Upper lobe of right lung (tissue), 1 donor: ENCODE measurements at places on chromosomes 16 and 17. TPM values are rescaled to one million over a fixed set of nuclear protein-coding genes. Genes with fewer than 3 reads are reported as not detected.
A peak's percentile ranks its signal among the peaks of the same experiment; 100 is the strongest.

DNA sequence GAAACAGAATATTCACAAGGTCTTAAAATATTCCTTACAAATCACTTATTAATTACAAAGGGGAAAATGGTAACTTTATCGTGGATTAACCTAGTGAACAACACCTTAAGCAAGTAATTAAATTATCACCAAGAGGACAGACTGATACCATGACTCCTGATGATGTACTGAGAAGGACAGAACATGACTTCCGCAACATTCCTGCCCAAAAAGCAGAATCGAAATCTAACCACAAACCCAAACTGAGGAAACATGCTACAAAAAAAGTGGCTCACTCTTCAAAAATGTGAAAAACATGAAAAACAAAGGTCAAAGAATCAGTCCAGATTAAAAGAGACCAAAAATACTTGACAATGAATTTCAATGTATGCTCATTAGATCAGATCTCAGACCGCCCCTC, 151.5 kb downstream of the AATF start:
- H3K36me3 ChIP-seq = peaks cover 47% of the 10 kb centered on the region
- H3K4me1 ChIP-seq = no peaks in the 10 kb centered on the region
- no peak for DNase-seq

DNA sequence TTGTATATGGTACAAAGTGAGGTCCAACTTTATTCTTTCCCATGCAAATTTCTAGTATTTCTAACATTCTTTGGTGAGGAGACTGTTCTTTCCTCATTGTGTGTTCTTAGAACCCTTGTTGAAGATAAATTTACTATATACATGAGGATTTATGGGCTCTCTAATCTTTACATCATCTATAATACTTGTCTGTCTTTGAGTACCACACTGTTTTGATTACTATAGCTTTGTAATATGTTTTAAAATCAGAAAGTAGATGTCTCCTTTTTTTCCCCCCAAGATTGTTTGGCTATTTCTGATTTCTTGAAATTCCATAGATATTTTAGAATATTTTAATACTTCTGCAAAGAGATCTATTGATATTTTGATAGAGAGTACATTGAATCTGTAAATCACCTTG, 23.7 kb downstream of the ZNF267 start:
- no peaks in the 10 kb centered on the region for H3K27me3 ChIP-seq
- no peak overlapping the region for H3K27ac ChIP-seq
- no peaks in the 10 kb centered on the region for H3K4me1 ChIP-seq
- H3K36me3 ChIP-seq = peaks cover 39% of the 10 kb centered on the region

DNA sequence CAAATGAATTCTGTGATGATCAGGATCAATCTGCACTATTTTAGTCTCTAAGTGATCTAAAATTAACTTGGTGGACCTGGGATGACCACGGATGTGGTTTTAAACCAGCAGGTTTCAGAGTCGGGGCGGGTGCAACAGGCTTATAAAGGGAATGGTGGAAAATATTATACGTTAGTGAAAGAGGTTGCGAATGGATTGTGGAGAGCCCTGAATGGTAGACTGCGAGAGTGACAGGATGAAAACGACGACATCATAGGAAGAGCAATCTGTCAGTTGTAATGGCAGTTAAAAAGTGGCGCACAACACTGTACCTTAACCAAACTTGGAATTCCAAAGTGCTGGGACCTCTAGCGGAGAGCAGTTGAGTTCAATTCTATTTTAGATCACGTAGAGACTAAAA, 1.2 kb upstream of the CYB5B start:
- peaks cover 9% of the 10 kb centered on the region for H3K36me3 ChIP-seq
- H3K4me3 ChIP-seq = no peak overlapping the region
- H3K27me3 ChIP-seq = no peaks in the 10 kb centered on the region
- no peak for DNase-seq

DNA sequence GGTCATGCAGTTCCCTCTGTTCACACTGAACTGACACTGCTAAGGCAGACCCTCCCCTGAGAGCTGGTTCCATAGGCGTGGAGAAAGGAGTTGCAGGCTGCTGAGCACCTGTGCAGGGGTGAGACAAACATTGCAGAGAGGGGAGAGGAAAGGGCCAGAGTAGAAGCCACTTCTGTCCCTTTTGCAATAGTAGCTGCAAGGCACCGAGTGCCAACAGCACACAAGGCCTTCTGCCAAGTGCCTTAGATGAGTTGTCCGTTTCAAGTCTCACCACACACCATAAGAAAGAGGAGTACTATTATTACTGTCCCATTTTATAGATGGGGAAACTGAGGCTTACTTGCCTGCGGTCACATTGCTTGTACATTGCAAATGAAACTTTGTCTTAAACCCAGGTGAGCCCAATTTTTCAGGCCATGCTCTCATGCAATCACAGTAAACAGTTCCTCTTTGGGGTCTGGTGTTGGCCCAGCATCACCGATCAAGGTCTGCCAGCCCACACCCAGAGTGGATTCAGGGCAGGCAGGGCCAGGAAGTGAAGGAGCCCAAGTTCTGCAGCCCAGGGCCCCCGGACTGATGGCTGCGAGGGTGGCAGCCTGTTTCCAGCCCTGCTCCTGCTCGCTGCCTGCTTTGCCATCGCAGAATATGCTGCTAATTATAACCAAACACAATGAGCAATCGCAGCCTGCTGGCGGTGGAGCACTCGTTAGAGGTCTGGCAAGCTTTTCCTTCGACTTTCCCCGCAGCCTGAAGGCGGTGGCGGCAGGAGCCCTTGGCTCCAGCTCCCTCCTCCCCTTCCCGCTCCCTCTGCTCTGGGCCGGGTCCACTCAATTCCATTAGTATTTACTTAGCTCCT, 36.8 kb upstream of the DYNLL2 start:
- no peaks in the 10 kb centered on the region for H3K4me1 ChIP-seq
- no peak overlapping the region for H3K4me3 ChIP-seq
- no peak overlapping the region for H3K27ac ChIP-seq
- no peaks in the 10 kb centered on the region for H3K27me3 ChIP-seq

GRCh38 chr16:11142261-11142630, 113.8 kb downstream of the SOCS1 start:
- no peak for DNase-seq
- no peaks in the 10 kb centered on the region for H3K27me3 ChIP-seq
- peaks cover 14% of the 10 kb centered on the region for H3K4me1 ChIP-seq
- no peak overlapping the region for H3K4me3 ChIP-seq
- no peak overlapping the region for H3K27ac ChIP-seq

DNA sequence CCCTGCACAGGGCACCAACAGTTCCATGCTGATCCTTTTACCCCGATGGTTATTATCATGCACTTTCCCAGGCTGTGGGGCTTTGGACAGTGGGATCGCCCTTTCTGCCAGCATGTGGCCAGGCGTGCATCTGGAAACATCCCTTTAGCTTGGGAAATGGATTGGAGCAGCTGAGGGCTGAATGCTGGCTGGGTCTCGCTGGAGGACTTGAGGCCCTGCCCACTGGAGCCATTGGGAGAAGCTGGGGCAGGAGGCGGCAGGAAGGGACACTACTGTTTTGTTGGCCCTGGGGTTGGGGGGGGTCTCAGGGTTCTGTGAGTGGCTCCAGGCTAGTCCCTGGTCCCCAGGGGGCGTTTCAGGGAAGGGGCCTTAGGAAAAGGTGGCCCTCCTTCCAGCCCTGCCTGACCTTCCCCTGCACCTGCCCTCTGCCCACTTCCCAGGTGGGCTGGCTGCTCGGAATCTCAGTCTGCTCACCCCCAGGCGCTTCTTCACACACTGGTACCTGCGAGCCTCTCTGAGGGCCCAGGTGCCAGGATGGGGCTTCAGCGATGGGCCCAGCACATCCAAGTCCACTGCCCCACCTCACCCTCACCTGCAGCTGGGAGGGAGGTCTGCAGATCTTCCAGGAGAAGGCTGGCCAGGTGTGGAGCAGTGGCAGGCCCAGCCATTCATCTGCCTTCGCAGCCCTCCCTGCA, 1.6 kb upstream of the ADGRG3 start:
- no peaks in the 10 kb centered on the region for H3K27me3 ChIP-seq
- no peak for DNase-seq
- no peaks in the 10 kb centered on the region for H3K4me1 ChIP-seq
- H3K27ac ChIP-seq = no peak overlapping the region
- H3K36me3 ChIP-seq = peaks cover 7% of the 10 kb centered on the region

GRCh38 chr17:15516150-15516549, 47.1 kb downstream of the TVP23C start:
- no peak overlapping the region for H3K27ac ChIP-seq
- peaks cover 15% of the 10 kb centered on the region for H3K4me1 ChIP-seq
- H3K27me3 ChIP-seq = no peaks in the 10 kb centered on the region
- no peak overlapping the region for H3K4me3 ChIP-seq

DNA sequence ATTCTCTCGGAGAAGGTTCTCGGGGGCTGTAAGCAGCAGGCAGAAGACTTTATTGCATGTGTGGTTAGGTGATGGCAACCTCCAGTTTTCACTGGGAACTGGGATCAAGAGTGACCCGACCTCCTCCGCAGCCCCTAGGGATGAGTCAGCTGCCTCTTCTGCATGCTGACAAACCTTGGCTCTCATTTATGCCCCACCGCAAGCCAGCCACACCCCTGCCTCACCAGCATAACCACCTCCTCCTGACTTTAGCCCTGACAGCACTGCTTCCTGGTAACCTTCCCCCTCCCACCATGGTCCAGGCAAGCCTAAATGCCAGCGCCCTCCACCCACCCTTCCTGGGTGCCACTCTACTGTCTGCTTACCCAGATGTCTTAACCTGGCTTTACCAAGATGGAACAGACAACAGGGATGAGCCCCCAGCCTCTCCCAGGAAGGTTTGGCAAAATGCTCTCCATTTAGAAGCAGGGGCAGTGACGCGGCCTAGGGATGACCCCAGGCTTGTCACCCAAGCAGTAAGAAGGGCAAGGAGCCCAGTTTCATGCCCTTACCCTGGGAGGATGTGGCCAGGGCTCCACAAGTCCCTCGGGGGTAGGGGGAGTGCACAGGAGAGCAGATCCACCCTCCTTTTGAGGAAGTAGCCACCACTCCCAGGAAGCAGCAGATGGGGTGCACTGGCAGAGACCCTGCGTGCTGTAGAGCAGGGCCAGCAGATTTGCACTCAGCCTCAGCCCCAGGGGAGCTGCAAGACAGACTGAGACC, 73.5 kb downstream of the GOSR1 start:
- H3K4me3 ChIP-seq = no peak overlapping the region
- no peaks in the 10 kb centered on the region for H3K4me1 ChIP-seq
- H3K27ac ChIP-seq = no peak overlapping the region

GRCh38 chr17:71118039-71118438, 948.7 kb downstream of the KCNJ2 start:
- H3K4me3 ChIP-seq = no peak overlapping the region
- no peak overlapping the region for H3K27ac ChIP-seq
- no peak for DNase-seq

DNA sequence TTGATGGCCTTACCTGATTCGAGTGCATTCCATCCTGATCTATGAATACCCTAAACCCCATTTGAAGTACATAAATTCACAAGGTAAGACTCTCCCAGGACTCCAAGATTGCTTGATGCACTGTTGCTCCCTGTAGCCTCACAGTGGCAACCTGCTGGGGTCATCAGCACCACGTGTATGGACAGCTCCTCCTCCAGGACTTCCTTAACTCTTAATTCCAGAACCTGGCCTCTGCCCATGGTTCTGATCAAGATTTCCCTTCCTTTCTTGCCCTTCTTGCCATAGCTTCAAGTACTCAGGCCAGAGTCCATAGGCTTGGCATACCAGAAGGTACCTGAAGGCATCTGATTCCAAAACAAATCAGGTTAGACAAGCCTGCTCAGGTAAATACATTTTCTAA, 34.0 kb upstream of the NLK start:
- no peaks in the 10 kb centered on the region for H3K27me3 ChIP-seq
- DNase-seq = no peak
- H3K4me3 ChIP-seq = no peak overlapping the region
- no peaks in the 10 kb centered on the region for H3K4me1 ChIP-seq
- H3K36me3 ChIP-seq = no peaks in the 10 kb centered on the region
- H3K27ac ChIP-seq = no peak overlapping the region

DNA sequence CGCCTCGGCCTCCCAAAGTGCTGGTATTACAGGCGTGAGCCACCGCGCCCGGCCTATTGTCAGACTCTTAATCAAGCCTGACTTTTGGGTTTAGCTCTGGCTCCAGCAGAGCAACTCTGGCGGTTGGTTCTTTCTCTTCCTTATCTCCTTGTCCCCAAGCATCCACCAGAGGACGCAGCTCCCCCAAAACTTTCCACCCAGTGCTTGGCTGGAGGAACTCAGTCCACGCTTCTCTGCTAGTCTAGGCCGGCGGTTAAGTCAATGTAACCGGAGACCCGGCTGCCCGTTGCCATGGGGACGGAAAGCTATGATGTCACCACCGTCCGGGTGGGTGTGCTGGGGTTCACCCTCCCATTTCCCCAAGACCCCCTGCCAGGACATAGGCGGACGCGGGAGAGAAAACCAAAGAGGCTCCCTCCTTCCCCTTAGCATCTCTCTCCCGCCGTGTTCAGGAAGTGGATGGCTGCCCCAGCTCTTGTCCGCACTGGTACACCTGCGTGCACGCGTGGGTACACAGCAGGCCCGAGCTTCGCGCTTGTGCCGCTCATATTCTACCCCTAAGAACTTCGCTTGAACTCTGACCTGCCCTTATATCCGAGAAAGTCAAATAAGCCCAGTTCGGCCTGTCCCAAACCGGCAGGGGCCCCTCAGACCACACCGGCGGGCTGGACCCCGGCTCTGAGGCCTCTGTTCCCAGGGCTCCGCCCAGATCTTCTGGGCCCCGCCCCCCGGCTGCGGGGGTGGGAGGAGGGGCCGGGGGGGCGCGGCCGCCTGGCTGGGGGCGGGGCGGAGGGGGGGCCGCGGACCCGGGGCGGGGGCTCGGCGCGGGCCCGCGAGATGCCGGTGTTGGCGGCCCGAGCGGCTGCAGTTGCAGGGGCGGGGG, at the start of gene RND2:
Gene RND2, plus strand, starts transcription at position 825 of the 883 bp plus-strand sequence. CDS start 117 bp downstream, outside the sequence.
- H3K4me1 ChIP-seq = peaks cover 23% of the 10 kb centered on the region
- H3K27me3 ChIP-seq = no peaks in the 10 kb centered on the region
- peak within 1 kb of the TSS; percentile 67 for H3K27ac ChIP-seq
- peak; percentile 91 for DNase-seq
- H3K36me3 ChIP-seq = no peaks in the 10 kb centered on the region

DNA sequence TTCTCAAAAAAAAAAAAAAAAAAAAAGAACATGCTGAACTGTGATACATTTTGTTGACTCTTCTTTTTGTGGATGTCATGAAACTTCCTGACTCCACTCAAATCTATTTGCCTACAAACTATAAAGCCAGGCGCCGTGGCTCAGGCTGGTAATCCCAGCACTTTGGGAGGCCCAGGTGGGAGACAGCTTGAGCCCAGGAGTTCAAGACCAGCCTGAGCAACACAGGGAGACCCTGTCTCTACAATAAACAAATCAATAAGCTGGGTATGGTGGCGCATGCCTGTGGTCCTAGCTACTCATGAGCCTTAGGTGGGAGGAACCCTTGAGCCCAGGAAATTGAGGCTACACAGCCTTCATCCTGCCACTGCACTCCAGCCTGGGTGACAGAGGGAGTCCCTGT, 1.5 kb upstream of the NT5C start:
- H3K4me1 ChIP-seq = peaks cover 11% of the 10 kb centered on the region
- H3K4me3 ChIP-seq = no peak overlapping the region
- DNase-seq = no peak
- H3K27me3 ChIP-seq = no peaks in the 10 kb centered on the region
- H3K27ac ChIP-seq = no peak overlapping the region
- peaks cover 19% of the 10 kb centered on the region for H3K36me3 ChIP-seq

PEMT gene
- 29.6 TPM for total RNA-seq

CCL15 gene
- total RNA-seq = 1.3 TPM

ZNF768 gene
- 25.8 TPM for total RNA-seq

HSD11B2 gene
- 2.2 TPM for total RNA-seq

TPSAB1 gene
- 122 TPM for total RNA-seq

AOC3 gene
- total RNA-seq = 235 TPM

TBC1D3G gene
- not detected for total RNA-seq

TP53TG3C gene
- total RNA-seq = not detected

CCL18 gene
- total RNA-seq = 31.9 TPM

RHOT1 gene
- total RNA-seq = 46.6 TPM
